Foreskin keratinocyte (primary cell): ENCODE measurements at places on chromosomes 3 and 15. TPM values are rescaled to one million over a fixed set of nuclear protein-coding genes. Genes with fewer than 3 reads are reported as not detected.

DNA sequence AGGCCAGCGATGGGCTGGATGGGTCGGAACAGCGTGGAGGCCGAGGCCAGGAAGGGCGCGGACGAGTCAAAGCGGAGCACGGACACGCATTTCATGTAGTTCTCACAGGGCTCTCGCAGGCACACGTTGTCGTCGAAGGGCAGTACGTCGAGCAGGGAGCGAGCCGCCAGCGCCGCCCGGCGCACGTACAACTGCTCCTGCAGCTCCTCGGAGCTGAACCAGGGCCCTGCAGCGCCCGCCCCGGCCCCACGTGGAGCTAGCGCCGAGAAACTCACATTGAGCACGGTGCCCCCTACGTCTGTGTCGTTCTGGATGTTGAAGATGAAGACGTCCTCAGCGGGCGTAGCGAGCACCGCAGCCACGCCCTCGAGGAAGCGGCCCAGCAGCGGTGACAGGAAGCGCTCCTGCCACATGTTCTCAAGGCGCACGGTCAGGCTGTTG, 5.8 kb downstream of the CELSR3 start:
- no peak for DNase-seq

RBP2 gene
- not detected in 2 replicates for total RNA-seq

DNA sequence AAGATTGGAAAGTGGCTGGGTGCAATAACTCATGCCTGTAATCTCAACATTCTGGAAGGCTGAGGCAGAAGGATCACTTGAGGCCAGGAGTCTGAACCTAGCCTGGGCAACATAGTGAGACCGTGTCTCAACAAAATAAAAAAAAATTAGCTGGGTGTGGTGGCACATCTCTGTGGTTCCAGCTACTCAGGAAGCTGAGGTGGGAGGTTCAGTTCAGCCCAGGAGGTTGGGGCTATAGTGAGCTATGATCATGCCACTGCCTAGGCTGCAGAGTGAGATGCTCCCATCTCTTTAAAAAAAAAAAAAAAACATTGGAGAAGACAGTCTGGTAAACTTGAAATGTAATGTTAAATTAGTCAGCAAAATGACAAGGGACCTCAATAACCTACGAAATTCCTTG, 57.9 kb downstream of the STAG1 start:
- no peak for DNase-seq

DNASE1L3 gene
- total RNA-seq = not detected in 2 replicates

DNA sequence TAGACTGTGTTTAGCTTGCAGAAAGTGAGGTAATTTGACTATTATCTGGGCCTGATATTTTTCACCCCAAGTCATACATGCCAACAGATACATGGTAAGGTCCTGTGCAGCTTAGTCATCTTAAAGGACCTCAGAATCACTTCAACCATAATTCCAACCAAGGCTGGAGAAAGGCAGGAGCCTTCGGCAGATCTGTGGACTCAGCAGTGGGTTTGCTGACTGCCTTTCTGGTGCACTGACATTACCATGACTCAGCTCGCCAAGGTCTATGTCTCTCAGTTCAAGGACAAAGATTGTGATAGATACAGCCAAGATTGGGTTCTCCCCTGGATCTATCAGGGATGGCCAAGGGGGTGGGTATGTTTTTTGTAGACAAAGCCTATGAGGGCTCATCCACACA, 32.7 kb downstream of the LYZL4 start:
- DNase-seq = no peak

GSK3B gene
- 92.4 and 96.0 TPM in 2 replicates for total RNA-seq

ACKR4 gene
- 0.21 and 0.31 TPM in 2 replicates for total RNA-seq

DNA sequence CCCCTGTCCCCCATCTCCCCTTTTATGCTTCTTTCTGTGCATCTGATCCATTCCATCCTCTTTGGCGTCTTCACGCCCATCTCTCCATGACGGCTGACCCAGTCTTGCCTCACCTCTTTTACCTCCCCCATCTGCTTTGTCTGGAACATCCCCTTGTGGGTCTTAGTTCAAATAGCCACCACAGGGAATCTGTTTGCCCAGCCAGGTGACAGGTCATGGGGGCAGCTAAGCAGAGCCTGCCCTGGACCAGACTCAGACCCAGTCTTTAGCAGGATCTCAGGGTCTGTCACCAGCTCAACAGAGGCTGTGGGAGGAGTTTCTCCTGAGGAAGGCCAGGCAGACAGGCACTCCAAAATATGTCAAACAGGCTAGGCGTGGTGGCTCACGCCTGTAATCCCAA, 28.1 kb downstream of the COLQ start:
- no peak for DNase-seq

PTH1R gene
- not detected in 2 replicates for total RNA-seq

CLSTN2 gene
- total RNA-seq = 0.14 and 0.27 TPM in 2 replicates

GRCh38 chr15:55774113-55774970, 31.4 kb upstream of the PRTG start:
- no peak for DNase-seq

- no peak for DNase-seq
These were observed 151.9 kb upstream of the TLE3 start for GRCh38 chr15:70249616-70250015.

DNA sequence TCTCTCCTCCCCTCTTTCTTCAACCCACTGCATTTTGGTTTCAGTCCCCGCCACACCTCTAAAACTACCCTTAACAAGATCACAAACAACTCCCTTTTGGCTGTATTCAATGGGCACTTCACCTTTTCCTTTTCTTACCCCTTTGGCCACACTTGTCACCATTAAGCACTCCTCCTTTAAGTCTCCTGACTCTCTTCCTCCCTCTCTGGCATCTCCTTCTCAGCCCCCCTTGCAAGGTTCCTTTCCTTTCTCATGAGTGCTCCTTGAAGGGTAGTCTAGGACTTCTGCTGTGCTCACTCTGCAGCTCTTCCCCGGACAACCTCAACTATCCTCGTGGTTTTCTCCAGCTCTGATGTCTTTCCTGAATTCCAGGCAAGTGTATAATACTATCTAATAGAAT, 103.7 kb downstream of the RPL22L1 start:
- DNase-seq = no peak

ISLR gene
- total RNA-seq = not detected in 2 replicates

TPRG1 gene
- total RNA-seq = 0.24 and 0.42 TPM in 2 replicates

TTLL13 gene
- 0.07 TPM in 1 of 2 replicates, not detected in the other for total RNA-seq

- no peak for DNase-seq
These were observed 58.4 kb downstream of the SCAPER start for GRCh38 chr15:76846782-76847181.

DNA sequence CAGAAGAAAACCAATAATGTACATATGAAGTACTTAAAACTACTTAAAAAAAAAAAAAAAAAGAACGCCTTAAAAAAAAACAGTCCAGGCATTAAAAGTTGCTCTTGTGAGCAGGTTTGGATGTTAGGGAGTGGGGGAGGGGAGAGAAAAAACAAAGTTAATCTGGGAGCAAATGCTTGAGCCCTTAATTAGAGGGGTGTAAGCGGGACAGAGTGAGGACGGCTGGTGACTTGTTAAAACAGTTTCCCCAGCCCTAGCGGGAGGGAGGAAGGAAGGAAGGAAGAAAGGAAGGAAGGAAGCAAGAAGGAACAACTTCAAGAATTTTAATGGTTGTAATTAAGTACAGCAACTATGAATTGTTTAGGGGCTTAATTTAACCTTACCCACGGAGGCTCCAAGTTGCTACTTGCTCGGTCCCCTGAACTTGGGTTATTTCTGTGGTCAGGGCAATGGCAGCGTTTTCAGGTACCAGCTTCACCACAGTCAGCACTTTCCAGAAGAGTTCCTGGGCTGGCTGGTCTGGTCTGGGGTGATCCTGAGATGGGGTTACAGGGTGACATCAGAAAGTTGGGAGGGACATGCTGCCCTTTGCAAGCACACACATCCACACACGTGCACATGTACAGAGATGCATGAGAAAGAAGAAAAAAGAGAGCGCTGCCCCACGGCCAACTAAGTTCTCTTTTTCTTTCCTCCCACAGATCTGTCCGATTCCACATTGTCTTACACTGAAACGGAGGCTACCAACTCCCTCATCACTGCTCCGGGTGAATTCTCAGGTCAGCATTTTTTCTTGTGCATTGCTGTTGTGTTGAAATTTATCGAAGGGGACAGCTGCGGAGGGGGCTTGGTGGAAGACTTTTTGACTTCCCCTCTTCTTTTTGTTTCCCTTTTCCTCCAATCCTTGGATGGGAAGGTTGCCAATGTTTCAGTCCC, 14.0 kb downstream of the SMAD6 start:
- no peak for DNase-seq

NISCH gene
- total RNA-seq = 40.3 and 52.9 TPM in 2 replicates

GOLGA8Q gene
- total RNA-seq = 0.21 TPM in 1 of 2 replicates, not detected in the other
